ENCODE measurements at places on chromosomes 4 and X.
A peak's percentile ranks its signal among the peaks of the same experiment; 100 is the strongest.

- DNase-seq = no peak
These were observed 399.6 kb upstream of the NDST3 start for GRCh38 chr4:117634716-117635115.

DNA sequence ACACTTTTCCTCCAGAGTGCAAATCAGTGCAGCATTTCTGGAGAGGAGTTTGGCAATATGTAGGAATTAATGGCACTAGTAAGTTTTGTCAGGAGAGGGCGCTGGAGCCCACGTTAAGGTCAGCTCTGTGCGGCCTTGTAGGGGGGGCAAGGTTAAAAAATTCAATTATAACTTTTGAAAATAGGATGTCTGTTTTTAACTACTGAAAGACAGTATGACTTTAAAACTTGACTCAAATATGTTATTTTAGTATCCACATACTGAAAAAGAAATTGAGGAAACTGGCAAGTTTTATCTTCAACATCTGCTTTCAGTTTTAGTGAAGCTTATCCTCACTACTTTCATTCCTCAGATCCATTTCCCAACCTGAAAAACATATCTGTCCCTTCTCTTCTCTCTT is 30.9 kb upstream of the HSD17B13 start:
- DNase-seq = peak; percentile 25

- no peak for DNase-seq
These were observed 34.4 kb upstream of the ARHGEF6 start for GRCh38 chrX:136814847-136815750.

- peak; percentile 46 for DNase-seq
These were observed 60.4 kb upstream of the IRF2 start for GRCh38 chr4:184534511-184535391.

- DNase-seq = no peak
These were observed 103.6 kb downstream of the FAM13A start for GRCh38 chr4:88953400-88953799.
